ENCODE measurements at places on chromosomes 11 and 22.
A peak's percentile ranks its signal among the peaks of the same experiment; 100 is the strongest.

DNA sequence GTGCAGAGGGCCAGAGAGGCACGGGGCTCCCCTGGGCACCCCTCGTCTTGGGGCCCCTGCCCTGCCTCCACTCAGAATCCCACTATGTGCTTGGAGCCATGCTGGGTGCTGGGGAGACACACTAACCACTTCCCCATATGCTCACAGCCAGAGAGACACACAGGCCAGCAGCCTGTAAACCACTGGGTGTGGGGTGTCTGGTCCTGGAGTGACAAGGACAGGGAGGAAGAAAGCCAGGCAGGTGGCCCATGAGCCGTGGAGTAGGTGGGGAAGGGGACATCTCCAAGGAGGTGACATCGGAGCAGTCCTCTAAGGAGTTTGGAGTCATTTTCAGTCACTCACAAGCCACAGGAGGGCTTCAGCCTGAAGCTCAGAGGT is 58.9 kb downstream of the CDKN1C start:
- DNase-seq: no peak

- no peak for DNase-seq
Measured at GRCh38 chr22:37062376-37062675, 10.8 kb downstream of the KCTD17 start.

DNA sequence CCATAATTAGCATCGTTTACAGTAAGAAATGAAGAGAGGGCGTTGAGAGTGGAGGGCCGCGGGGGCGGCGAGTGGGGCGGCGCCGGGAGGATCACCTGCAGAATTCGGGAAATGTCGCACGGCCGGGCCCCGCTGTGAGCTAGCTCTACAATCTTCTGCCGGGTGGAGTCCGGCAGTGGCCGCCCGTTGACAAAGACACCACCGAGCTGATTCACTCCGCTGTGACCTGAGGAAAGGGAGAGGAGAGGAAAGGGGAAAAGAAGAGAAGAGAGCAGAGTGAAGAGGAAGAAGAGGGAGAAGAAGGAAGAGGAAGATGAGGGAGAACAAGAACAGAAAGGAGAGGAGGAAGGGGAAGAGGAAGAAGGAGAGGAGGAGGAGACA is 8.5 kb downstream of the PAX6 start:
- DNase-seq: no peak

GRCh38 chr11:35098855-35099254 is 40.1 kb upstream of the CD44 start:
- DNase-seq: no peak

DNA sequence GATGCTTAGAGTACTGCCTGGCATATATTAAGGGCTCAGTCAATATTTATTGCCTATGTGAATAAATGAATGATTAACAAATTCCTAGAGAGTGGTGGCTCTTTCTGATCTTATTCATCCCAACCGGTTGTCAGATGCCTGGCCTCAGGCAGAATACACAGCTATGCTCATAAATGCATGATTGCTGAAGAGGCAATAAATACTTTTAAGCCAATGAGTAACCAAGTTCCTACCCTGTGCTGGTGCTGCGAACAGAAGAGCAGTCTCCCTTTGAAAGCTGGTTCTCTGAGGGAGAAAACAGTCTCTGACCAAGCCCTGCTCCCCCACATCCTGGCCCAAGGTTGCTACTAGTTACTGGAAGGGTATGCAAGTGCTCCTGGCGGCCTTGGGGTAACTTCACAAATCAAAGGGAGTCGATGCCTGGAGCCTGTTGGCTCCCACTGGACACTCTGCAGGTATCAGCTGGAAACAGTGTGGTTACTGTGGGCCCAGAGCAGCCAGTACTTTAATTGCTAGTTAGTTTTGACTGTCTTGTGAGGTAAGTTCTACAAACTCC is 2.8 kb downstream of the USH1C start:
- DNase-seq: no peak

DNA sequence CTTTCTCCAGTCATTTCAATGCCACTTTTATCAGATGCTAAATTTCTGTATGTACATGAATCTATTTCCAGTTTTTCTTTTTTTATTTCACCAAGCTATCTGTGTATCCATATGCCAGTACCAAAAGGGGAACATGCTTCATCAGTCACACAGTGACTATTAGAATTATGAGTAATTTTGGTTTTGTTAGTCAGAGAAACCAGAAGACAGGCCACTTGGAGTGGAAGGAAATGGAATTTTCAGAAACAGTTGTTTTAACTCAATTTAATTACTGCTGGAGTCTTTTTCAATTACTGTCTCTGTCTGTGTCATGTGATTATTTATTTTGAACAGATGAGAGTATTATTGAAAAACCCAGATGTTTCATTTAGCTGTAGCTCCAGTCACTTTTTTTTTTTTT is 84.6 kb upstream of the ANO3 start:
- DNase-seq: no peak

DNA sequence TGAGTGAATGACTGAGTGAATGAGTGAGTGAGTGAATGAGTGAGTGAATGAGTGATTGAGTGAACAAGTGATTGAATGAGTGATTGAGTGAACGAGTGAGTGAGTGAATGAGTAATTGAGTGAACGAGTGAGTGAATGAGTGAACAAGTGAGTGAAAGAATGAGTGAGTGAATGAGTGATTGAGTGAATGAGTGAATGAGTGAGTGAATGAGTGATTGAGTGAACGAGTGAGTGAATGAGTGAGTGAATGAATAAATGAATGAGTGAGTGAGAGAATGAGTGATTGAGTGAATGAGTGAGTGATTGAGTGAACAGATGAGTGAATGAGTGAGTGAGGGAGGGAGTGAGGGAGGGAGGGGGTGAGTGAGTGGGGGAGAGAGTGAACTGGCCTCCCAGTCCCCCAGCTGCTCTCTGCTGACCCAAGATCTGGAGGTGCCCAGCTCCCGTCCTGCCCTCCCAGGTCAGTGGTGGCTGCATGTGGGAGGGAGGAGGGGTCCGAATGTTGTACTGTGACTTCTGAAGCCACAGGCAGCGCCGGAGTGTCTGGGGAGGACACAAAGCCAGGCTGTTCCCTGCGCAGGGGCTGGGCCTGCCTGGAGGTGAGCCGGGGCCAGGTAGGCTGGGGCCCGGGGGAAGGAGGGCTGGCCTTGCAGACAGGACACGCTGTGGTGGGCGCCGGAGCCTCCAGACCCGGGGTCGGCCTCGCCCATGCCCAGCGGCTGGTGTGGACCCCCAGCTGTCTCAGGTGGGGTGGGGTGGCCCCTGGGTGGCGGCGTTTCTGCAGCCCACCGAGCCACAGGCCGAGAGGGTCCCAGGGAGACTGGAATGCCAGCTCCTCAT is 17.8 kb upstream of the PIM3 start:
- DNase-seq: no peak

DNA sequence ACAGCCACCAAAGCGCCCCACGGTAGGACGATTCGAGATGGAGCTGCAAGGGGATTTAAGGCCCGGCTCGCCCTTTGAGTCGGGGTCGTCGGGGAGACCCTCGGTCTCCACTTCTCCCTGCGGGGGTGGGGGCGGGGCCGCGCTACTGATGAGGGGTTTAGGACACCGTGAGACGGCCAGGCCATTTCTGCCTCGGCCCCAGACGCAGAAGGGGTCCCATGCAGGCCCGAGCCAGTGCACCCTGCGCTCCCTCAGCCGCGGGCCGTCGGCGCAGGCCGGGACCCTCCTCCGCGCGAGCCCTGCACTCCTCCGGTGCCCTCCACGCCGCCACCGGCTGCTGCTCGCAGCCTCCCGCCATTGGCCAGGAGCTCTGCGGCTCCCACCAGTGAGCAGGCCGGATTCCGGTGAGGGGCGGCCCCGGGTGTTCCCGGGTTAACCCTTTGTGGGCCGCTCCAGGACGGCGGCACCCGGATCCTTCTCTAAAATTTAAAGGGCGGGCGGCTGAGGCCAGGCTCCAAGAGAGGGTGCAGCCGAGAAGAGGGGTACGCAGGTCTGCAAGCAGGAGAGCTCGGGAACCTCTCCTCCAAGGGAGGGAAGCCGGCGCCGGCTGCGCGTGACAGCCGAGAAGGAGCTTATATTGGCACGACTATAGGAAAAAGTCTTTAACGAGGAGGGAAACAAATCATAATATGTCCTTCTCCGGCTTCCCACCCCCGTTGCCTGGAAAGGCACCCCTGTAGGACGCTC is 18.0 kb downstream of the CREB3L1 start:
- DNase-seq: peak; percentile 36

GRCh38 chr11:44632466-44633123 is 67.1 kb downstream of the CD82 start:
- no peak for DNase-seq

GRCh38 chr11:10350334-10350733 is 45.5 kb downstream of the ADM start:
- no peak for DNase-seq

- no peak for DNase-seq
Measured at GRCh38 chr11:44658506-44658850, 68.3 kb upstream of the TSPAN18 start.

GRCh38 chr11:114257621-114258558 is 38.3 kb upstream of the NNMT start:
- no peak for DNase-seq

- DNase-seq: no peak
Measured at GRCh38 chr11:69515271-69516245, 34.1 kb downstream of the LINC01488 start.

DNA sequence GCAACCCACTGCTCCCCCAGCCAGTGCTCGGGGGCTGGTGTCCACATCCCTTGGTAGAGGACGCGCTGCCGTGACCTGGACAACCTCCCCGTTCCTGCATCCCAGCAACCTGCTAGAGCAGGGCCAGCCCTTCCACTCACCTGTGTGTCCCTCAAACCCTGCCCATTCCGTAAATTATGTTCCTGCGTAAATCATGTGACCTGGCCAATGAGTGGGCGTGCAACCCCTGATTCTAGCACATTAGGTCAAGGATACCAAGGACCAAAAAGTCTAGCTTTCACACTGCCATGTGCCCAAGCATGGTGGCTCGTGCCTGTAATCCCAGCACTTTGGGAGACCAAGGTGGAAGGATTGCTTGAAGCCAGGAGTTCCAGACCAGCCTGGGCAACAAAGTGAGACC is 25.7 kb downstream of the CD5 start:
- no peak for DNase-seq

DNA sequence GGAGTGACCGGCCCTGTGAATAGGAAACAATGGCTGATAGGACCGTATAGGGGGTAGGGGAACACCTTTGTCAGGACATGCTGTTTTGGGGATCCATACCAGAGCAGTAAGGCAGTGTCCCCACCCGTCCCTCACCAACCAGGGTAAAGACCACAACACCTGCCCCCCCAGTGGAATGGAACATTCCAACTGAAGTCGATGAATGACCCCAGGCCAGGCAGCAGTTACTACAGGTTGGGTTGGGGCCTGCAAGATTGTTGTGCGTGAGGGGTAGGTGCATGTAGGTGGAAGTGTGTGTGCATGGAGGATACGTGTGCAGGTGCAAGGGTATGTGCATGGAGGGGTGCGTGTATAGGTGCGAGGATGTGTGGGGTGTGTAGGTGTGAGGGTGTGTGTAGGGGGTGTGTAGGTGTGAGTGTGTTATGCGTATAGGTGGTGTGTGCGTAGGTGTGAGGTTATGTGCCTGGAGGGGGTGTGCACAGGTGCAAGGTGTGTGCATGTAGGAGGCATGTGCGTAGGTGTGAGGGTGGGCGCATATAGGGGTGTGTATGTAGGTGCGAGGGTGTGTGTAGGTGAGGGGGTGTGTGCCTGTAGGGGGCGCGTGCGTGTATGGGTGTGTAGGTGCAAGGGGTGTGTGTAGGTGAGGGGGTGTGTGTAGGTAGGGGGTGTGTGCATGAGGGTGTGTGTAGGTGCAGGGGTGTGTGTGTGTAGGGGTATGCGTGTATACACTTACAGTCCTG is 32.9 kb downstream of the PISD start:
- no peak for DNase-seq

DNA sequence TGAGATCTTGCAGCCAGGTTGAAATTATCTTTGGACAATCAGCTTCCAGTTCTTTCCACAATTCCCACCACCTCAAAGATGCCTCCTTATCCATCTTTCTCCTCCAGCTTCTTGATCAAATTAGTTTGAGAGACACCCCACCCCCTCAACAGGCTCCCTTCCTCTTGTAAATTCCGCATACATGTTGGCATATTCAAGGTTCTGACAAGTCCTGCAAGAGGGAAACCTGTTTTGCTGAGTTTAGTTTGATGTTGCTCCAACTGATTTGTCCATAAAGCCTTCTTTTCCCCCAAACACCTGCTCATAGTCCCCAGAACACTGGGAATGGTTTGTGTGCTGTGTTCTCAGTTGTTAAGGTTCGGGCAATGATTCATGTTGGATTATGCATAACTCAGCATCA is 73.6 kb downstream of the MYO18B start:
- DNase-seq: no peak

DNA sequence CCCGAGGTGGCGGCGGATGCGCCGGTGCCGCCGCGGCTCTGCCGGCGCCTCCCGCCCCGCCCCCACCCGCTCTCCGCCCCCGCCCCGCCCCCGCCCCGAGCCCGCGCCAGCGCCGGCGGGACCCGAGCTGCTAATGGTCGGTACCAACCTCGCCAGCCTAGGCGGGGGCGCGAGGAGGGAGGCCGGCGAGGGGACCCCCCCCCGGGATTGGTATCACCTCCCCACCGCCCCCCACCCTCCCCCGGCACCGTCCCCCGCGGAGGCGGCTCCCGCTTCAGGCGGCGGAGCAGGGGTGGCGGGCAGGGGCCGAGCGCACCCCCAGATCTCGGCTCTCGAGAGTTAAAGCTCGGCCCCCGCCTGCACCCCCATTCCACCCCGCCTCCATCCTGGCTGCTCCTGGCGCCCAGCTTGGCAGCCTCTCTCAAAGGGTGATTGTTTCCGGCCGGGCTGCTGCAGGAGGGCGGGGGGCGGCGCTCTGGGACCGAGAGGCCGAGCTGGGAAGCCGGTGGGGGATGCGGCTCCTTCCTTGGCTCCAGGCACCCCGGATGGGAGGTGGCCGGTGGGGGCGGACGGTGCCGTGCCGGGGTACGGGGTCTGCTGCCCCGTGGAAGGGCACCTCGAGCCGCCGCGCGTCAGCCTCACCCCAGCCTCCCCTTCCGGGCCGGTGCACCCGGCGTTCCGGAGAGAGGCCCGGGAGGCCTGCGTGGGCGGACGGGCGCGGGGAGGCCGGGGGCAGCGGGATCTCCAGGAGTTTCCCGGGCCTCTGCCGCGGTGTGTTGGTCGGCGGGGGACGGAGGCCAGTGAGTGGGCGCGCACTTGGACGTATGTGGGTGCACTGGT is at the start of gene B3GAT1:
Gene B3GAT1 (minus strand): TSS at position 40 of the 840 bp plus-strand sequence. CDS start 24,583 bp downstream, outside the sequence.
- DNase-seq: no peak

DNA sequence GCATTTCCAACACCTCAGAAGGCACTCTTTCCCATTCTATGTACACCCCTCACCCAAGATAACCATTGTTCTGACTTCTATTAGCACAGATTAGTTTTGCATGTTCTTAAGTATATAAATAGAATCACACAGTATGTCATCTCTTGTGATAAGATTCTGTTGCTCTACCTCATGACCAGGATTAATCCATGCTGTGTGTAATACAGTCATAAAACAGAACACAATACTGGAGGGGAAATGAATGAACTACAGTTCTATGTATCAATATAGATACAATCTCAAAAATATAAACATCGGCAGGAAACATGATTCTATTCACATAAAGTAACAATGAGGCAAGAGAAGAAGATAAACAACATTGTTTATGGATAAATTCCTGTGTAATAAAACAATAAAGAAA is 151.5 kb downstream of the ATG16L2 start:
- DNase-seq: no peak

DNA sequence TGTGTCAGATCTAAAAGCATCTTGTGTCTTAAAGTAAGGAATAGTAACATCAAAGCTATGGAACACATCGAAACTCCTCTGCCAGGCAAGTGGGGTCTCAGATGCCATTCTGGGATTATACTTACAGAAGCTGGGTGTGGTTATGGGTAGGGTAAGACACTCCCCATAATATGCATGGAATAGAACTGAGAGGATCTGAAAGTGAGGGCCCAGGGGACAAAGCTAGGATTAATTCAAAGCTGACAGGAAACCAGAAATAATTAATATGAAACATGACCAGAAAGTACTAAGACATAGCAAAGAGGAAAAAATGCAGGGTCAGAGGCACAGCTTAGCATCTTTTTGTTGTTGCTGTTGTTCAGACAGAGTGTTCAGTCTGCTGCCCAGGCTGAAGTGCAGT is 40.2 kb upstream of the EED start:
- DNase-seq: no peak

Data from amniotic stem cell (primary cell).